Progenitor cell of endocrine pancreas (in vitro differentiated cells): ENCODE measurements at places on chromosomes 6 and 20.

GRCh38 chr6:28648878-28649375 lies 123.2 kb downstream of the GPX5 start:
- no peak for DNase-seq

GRCh38 chr20:38008233-38008944 lies 24.9 kb downstream of the TTI1 start:
- no peak for DNase-seq

DNA sequence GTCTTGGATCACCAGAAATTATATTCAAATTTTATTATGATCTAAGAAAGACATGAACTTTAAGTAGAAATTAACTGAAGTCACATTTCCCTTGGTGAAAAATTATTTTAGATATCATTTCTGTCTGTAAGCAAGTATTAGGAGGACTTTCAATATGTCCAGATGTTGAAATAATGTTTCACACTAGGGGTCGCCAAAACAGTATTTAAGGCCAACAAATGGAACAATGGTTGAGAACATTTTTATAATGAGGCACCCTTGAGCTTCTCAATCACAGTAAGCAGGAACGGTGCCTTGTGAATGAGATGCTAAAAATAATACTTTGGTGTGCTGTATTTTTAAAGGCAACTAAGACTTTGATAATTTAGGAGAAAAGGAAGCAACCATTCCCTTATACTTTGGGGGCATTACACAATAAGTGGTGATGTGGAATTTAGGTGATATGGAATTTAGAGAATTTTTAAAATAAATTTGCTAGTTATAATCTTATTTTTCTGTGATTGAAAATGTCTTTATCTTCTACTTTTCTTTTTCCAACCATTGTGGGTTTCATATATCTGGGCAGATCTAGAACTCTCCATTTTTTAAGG lies 9.6 kb upstream of the SF3B5 start:
- no peak for DNase-seq

DNA sequence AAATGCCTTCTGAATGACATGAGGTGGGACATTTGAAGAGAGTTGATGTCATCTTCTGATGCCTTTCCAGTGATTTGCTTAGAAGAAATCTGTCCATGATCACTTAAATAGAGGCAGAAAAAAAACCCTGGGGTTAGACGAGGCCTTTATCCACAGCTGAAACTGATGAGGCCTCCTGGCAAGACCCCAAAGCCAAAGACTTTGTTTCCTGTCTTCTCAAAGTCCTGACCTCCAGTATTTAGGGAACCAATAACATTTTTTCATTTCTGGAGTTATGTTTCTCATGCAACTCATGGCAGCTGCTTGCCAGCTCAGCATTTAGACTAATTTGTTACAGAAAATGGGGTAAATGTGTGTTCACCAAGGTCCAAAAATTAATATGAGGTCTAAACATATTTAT lies 248.0 kb upstream of the PRDM1 start:
- no peak for DNase-seq

DNA sequence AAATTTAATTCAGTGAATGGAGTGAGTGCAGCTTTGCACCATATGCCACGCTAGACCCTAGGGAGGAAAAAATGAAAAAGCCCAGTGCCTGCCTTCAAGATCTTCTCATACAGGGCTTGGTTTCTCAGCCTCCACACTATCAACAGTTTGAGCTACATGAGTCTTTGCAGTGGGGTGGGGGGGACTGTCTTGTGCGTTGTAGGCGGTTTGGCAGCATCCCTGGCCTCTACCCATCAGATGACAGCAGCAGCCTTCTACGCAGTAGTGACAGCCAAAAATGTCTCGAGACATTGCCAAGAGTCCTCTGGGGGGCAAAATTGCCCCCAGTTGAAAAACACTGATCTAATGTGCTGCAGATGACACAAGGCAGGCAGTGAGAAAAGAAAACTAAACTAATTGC lies 6.2 kb downstream of the CDH22 start:
- DNase-seq: no peak

DNA sequence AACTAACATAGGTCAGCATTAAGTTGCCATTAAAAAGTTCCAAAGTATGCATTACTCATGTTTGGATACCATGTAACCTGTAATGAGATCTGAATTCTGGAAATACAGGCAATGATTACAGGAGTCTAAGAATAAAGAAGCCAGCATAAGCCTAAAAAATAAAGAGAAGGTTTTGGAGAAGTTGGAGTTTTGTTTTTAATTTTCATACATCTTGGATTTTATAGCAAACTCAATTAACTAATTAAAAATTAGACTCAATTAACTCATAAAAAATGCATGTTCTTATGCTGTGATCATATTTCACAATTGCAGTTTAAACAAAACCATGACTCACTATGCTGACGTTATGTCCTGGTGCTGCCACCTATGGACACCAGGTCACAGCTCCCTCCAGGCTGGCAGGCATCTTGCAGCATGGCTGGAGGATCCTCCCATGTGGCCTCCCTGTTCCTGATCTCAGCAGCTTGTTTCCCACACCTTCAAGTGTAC lies 648.8 kb upstream of the AGPAT4 start:
- DNase-seq: no peak

DNA sequence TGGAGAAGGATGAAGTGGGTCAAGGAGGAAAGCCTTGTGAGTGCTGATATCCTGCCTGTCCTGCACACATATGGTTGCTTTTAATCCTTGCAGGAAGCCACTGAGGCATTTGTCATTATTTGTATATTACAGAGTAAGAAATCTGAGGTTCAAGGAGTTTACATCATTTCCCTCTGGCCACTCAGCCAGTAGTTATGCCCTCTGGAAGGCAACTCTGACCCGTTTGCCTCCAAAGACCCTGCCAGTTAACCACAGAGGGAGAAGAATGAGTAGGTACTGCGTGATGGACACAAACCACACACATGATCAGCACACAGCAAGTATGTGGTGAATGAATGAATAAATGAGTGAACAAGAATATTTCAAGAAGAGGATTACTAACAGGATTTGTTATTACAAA lies 7.9 kb upstream of the FAM210B start:
- no peak for DNase-seq

DNA sequence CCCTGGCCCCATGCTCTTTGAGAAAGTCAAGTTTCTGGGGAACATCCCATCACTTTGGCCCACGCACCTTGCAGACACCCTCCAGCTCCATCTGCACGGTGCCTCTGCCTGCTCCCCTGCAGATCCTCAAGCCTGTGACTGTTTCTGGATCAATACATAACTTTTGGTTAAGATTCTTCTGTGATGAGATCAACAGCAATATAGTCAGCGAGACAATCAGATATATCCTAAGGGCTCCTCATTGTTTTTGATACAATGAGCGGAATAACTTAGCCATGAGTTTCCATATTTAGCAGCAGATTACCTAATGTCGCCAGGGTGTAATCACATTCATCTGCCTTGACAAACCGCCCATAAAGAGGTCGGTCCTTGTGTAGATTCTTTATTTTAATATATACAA lies 109.3 kb upstream of the MTHFD1L start:
- no peak for DNase-seq

- DNase-seq: no peak
These were observed 163.5 kb upstream of the TOP1 start for GRCh38 chr20:40865095-40865494.

DNA sequence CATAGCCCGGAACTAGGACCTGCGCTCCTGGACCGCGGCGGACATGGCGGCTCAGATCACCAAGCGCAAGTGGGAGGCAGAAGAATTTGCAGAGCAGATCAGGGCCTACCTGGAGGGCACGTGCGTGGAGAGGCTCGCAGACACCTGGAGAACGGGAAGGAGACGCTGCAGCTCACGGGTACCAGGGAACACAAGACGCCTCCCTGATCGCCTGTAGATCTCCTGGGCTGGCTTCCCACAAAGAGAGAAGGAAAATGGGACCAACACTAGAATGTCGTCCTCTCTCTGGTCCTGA lies 15.1 kb upstream of the HLA-A start:
- no peak for DNase-seq

GRCh38 chr6:6878887-6879585 lies 228.7 kb upstream of the RREB1 start:
- DNase-seq: no peak

DNA sequence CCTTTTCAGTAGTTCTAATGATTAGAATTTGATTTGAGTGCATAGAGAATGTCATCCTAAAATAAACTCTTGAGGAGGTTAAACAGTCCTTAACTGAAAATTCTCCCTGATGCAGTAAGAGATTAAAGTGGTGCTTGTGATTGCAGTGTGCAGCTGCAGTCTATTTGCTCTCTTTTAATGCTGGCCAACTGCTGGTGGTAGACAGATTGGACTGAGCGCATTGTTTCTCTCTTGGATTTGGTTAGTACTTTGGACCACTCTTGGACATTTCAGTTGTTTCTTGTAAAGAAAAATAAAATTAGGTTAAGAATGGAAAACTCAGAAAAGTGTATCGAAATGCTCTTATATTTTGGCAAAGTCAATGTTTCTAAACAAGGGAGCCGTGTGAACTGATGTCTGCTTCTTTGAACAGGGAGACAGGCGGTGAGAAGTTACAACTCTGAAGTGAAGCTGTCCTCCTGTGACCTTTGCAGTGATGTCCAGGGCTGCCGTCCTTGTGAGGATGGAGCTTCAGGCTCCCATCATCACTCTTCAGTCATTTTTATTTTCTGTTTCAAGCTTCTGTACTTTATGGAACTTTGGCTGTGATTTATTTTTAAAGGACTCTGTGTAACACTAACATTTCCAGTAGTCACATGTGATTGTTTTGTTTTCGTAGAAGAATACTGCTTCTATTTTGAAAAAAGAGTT lies 127.2 kb downstream of the CD109 start:
- DNase-seq: no peak

DNA sequence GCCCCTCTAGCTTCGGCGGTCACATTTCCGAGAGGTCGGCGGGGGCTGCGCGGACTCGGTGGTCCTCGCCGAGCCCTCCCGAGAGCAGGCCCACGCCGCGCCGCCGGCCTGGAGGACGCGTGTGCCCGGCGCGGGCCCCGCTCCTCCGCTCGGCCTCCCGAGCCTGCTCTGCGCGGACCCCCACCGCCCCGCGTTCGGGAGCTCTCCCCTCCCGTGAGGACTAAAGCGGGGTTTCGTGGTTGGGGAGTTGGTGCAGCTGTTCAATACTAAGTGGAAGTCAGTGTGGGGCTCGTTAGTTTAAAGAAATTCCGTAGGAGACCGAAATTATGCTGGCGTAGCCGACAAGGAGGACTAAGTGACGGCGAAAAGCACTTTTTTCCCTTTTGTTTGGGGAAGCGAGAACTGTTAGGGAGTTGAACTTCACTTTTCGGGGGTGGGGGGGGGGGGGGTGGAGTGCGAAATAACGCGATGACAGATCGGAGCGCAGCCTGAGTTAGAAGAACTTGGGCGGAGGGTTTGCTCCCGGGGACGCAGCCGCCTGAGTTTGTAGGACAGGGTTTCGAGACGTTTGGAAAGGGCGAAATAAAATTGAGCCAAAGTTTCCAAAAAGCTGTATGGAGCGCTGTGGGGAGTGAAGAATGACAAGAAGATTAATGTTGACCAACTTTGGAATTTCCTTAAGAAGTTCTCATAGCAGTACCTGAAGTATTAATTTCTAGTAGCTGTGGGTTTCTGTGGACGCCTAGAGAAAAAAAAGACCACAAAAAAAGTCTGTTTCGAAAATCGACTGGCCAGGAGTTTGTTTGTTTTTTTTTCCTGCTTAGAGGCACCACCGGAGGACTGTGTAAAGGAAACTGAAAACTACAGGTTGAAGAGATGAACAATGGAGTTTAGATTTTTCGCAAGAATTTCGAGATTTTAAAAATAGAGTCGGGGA lies 1.4 kb downstream of the QKI start:
- DNase-seq: no peak

GRCh38 chr20:7505835-7506221 lies 434.4 kb downstream of the HAO1 start:
- DNase-seq: no peak

DNA sequence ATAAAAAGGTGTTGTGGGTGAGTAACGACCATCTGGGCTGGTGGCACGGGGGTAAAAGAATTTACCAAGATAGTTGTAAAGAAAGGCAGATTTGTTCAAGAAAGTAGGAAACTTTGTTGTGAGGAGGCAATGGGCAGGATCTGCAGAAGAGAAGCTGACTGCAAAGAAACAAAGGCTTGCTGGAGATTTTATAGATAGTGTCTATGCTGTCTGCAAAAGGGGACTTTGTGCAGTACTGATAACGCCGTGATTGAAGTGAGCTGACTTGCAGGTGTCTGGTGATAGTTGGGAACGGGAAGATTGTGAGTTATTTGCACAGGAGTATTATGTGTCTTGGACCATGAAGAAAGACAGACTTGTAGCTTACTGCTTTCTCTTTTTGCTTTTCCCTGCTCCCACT lies 36.8 kb upstream of the GSTA3 start:
- DNase-seq: no peak
